ENCODE measurements at places on chromosomes 1 and 21.
A peak's percentile ranks its signal among the peaks of the same experiment; 100 is the strongest.

DNA sequence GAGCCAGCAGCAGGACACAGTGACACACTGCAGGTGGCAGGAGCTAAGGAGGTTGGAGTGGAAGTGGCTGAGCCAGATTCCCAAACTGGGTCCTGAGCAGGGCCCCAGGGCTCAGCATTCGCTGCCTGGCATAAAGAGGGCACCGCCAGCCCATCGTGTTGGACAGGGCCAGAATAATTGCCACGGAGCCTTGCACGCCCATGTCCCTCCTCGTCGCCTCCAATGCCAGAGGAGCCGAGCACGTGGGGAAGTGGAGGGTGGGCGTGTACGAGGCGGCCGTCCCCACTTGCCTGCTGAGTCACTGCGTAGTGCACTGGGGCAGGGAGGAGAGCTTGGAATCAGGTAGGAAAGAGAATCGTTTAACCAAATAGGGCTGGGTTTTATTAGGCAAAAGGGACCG lies 26.1 kb upstream of the LRRC47 start:
- no peak for DNase-seq

- no peak for DNase-seq
Observed at GRCh38 chr1:200960948-200961340, 62.6 kb downstream of the KIF21B start.

GRCh38 chr1:78370779-78371482 lies 119.8 kb upstream of the PTGFR start:
- no peak for DNase-seq

GRCh38 chr1:32122151-32122550 lies 14.3 kb downstream of the KPNA6 start:
- no peak for DNase-seq

DNA sequence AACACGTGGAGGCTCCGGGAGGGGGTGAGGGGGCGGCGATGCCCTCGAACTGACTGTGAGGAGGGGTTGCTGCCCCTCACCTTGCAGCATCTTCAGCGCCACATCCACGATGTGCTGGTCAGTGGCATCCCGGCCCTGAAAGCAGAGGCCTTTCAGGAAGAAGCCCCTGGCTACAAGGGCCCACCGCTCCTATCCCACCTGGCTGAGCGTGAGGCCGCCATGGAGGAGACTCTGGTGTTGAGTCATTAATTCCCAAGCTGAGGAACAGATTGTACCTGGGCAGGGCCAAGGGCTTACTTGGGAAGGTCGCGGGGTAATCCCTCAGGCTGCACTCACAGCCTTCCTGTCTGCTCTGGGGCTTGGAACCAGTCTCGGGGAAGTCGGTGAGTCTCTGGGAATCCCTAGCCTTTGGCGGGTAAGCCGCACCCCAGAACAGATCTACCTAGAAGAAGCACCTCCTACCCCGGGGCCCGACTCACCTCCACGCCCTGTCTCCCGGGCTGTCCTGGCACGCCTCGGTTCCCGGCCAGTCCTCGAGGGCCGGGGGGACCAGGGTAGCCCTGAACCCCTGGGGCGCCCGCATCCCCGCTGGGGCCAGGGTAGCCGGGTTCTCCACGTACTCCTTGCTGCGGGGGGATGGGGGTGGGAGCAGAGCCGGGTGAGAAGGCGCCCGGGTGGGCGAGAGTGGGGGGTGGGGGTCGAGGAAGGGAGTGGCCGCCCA lies 13.9 kb downstream of the COL9A2 start:
- no peak for DNase-seq

- no peak for DNase-seq
Observed at GRCh38 chr1:55065648-55066047, 26.3 kb downstream of the PCSK9 start.

DNA sequence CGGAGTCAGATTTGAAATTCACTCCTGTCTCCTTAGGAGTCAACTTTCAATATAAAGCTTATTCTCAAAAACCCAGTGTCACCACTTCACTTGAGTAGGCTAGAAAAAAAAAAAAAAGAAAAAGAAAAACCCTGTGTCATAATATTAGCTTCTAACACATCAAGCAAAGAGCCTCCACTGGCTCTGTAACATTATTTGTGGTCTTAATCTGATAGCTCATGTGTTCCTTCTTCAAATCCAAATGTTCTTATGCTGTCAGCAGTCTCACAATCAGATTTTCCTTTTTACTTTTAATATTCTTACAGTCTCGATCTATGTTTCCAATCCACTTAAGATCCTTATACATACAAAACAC lies 26.1 kb upstream of the PSMG1 start:
- no peak for DNase-seq

- DNase-seq: no peak
Observed at GRCh38 chr1:53306168-53306567, 21.7 kb downstream of the LRP8 start.

GRCh38 chr1:104266612-104267011 lies 516.9 kb downstream of the AMY1C start:
- DNase-seq: no peak

DNA sequence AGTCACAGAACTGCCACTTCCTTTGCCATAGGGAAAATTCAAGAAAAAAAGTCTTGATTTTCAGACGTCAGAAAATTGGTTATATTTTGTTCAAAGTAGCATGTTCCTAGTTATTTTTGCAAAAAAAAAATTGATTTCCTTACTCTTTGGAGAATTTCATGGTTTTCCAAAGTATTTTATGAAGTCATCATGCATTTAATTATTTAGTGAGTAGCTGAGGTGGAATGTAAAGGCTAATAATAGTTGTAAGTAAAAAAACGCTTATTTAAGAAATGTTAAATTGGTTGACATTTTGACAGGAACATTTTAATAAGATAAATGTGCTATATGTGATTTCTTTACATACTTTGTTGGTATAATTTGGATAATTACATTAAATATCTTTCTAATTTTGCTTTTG lies 20.8 kb downstream of the TSEN15 start:
- no peak for DNase-seq

DNA sequence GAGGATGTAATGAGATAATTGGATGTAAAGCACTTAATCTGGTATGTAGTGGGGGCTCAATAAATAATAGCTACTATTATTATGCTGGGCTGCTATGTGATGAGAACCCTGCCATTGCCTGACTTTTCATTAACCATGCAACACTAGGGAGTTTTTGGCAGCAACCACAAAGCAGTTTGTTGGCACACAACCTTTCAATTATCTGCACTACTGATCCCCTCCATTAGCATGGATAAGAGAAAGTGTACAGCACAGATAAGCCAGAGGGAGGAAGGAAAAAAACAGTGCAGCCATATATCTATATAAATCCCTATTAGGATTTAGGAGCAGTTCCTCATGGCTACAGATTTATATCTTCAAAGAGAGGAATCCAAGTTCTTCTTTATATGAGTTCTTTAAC lies 498.5 kb downstream of the NUF2 start:
- no peak for DNase-seq

- DNase-seq: no peak
Observed at GRCh38 chr21:35375115-35375514, 326.0 kb upstream of the RUNX1 start.

GRCh38 chr1:209720826-209721225 lies 16.2 kb downstream of the HSD11B1 start:
- DNase-seq: no peak

DNA sequence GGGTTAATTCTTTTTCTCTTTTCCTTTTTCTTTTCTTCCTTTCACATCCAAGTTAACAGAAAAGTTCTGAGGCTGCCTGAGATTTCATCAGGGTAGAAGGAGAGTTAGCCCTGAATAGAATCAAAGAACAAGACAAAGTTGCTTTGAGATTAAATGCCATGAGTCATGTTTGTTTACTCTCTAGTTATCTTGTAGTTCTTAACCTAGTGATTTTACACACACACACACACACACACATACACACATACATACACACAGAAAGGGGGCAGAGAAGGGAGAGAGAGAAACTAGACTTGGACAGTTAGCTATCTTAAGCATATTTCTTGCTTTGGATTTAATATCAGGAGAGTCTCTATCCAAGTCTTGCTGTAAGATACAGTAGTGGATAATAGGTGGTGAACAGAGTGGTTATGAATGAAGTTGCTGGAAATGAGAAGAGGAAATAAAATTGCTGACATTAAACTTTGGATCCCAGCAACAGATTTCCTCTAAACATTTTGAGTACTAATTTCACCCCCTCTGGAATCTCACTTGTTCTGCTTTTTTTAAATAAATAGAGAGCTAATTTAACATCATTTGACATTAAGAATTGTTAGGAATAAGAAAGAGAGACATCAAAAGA lies 19.9 kb downstream of the PLA2G4A start:
- no peak for DNase-seq

GRCh38 chr21:39715804-39716397 lies 29.1 kb upstream of the IGSF5 start:
- peak; percentile 63 for DNase-seq

GRCh38 chr21:44947111-44947929 lies 7.5 kb downstream of the SLX9 start:
- DNase-seq: no peak

GRCh38 chr1:64581843-64582185 lies 111.9 kb downstream of the CACHD1 start:
- DNase-seq: no peak

GRCh38 chr1:24764439-24764838 lies 19.2 kb downstream of the CLIC4 start:
- no peak for DNase-seq

GRCh38 chr21:25536752-25537151 lies 70.5 kb downstream of the MRPL39 start:
- no peak for DNase-seq

DNA sequence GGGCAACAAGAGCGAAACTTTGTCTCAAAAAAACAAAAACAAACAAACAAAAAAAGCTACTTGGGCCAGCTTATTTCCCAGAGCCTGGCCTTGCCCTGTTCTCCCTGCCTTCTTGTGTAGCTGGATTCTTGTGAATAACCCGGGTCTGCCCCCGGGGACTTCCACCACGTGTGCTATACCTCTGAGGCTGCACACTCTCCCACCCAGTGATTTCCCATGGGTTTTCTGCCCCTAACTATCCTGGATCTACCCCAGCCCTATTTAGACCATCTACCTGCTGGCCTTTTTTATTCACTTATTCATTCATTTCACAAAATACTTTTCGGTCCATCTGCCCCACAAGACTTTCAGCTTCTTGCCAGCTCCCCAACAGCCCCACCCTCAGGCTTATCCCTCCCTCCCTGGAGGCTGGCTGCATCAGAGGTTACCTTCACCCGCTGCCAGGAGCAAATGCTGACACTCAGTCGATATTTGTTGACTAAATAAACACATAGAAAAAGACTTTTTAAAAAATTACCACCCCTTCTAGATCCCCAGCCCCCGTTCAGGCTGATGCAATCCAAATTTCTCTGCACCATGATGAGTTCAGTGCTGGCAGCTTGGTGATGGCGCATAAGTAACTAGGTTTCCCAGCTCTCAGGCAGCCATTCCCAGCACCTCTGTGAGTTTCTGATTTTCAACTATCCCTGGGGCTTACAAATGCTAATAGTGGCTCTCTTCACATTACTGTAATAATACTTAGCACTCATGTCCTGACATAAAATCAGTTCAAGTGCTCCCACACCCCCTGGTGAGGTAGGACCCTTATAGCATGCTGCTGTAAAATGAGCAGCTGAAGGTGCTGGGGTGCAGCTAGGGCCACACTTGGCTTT lies 30.7 kb upstream of the TARBP1 start:
- no peak for DNase-seq

GRCh38 chr1:206655471-206655882 lies 20.1 kb downstream of the DYRK3 start:
- DNase-seq: no peak

DNA sequence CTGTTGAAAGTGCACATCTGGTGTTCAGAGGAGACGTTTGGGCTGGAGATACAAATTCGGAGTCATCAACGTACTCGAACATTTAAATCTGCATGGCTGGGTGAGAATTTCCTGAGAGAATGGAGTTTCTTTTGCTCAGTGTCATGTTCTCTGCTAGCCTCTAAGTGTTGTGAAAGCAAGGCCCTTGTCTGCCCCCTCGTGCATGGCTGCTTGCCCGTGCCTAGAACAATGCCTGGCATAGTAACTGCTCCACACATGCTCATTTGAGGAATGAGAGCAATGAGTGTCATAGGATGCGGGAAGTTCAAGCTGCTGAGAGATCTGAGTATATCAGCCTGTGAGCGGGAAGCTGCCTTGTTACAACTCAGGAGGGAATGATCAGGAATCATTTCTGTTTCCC lies 171.1 kb upstream of the CSF3R start:
- DNase-seq: peak; percentile 63

DNA sequence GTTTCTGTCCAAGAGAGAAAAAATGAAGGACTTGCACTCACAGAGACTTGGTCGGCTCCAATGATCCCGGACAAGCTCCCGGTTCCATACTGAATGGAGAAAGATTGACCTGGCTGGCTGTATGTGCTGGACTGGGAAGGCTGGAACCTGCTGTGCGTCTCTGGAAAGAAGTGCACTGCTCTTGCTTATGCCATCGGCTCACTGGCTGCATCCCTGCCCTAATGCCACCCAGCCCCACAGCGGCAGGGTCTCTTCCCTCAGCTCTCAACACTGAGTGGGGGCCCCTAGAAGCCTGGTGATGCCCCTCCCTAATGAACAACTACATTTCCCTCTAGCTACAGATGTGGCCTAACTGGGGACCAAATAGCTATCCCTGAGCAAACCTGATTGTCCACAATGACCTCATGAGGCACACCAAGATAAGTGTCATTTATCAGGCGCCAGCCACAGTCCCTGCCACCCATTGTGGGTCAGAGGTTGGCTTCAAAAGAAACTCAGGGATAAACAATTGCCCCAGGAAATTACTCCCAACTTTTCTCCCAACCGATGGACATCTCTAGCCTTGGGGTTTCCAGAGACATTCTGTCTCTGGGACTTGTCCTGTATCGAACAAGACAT lies 2.6 kb downstream of the CTSE start:
- DNase-seq: no peak

GRCh38 chr1:112877750-112878149 lies 78.2 kb downstream of the SLC16A1 start:
- DNase-seq: no peak

- no peak for DNase-seq
Observed at GRCh38 chr1:163068716-163069115, 445 bp upstream of the RGS4 start.

DNA sequence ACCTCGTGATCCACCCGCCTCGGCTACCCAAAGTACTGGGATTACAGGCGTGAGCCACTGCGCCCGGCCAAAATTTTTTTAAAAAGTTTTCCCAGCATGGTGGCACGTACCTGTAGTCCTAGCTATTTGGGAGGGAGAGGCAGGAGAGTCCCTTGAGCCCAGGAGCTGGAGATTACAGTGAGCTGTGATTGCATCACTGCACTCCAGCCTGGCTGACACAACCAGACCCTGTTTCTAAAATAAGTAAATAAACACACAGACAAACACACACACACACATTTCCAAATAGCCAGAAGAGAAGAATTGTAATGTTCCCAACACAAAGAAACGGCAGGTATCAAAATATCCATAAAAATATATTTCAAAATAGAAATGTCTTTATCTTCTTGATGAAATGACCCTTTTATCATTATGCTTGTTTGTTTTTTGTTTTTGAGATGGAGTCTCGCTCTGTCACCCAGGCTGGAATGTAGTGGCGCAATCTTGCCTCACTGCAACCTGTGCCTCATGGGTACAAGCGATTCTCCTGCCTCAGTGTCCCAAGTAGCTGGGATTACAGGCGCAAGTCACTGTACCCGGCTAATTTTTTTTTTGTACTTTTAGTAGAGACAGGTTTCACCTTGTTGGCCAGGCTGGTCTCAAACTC lies 9.3 kb downstream of the HES2 start:
- no peak for DNase-seq
